Mammary epithelial cell (primary cell): ENCODE measurements at places on chromosomes 16 and 17. TPM values are rescaled to one million over a fixed set of nuclear protein-coding genes. Genes with fewer than 3 reads are reported as not detected.

Gene KRTAP2-1
- not detected for polyA plus RNA-seq

Gene CLEC18B
- 0.03 TPM for polyA plus RNA-seq

Gene TTYH2
- 0.23 TPM for polyA plus RNA-seq

DNA sequence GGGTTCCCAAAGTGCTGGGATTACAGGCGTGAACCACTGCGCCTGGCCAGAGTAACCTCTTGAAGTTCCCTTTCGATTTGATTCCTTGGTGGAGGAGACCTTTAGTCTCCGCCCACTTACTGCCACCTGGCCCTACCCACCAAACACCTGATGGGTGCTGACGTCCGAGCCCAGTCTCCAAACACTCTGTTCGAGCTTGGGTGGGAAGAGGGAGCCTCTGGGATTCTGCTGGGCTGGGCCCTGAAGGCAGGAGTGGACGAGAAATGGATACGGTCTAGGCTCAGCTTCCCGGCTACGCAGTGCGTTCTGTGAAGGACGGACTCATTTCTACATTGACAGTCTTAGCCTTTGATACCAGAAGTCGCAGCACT is 870 bp upstream of the ITGA3 start:
- DNase-seq: peak; percentile 87

DNA sequence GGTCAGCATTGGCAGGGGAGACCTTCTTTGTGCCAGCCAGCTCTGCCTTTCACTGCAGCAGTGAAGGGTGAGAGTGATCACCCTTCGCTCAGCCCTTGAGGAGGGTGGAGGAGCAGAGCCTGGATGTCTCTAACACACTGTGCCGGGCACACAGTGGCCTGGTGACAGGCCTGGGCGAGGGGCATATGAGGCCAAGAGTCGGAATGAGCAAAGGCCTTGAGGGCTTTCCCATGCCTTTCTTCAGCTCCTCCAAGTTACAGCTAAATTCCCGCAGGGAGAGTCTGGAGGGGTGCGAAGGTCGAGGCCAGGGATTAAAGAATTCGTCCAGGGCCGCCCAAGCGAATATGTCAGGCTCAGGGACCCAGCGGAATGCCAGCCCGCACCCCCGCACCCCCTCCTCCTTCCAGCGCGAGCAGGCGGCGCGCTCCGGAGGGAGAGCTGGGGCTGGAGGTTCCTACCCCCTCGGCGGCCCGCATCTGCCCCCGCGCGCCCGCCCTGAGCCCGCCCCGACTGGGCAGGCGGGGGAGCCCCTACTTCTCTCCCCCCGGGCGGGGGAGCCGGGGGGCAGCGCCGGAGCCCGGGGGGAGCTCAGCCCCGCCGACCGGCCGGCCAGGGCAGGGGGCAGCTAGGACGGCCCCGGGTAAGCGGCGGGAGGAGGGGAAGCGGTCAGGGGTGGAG is at the start of gene RASL10B:
Gene RASL10B, plus strand, starts transcription at position 401 of the 678 bp plus-strand sequence. CDS start 3,546 bp downstream, outside the sequence.
- DNase-seq: no peak

- no peak for DNase-seq
These were observed 800.0 kb downstream of the KCNJ18 start for GRCh38 chr17:22492331-22492730.

- no peak for DNase-seq
These were observed 13.6 kb downstream of the CDH8 start for GRCh38 chr16:62022688-62023087.

- DNase-seq: no peak
These were observed 8.3 kb upstream of the RBFOX1 start for GRCh38 chr16:7324321-7324720.

DNA sequence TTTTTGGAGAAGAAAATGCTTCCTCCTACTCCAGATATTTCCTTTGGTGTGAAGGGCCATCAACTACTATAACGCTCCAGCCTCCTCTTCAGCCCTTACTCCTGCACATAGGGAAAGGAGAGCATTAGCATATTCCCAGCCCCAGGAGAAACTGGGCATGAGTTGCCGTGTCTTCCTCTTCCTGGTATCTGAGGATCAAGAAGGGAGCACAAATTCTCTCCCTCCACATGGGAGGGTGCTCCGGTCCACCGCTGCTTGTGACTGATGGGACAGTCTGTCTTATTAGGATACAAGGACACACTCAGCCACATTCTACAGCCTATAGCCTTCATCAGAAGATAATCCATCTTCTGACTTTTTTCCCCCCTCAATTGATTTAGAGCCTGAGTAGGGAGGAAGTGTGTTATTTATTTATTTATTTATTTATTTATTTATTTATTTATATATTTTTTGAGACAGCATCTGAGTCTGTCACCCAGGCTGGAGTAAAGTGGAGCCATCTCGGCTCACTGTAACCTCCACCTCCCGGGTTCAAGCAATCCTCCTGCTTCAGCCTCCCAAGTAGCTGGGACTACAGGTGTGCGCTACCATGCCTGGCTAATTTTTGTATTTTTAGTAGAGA is 16.6 kb upstream of the CYB5B start:
- no peak for DNase-seq
